Amniotic epithelial cell (primary cell): ENCODE measurements at places on chromosomes 13 and 19.

DNA sequence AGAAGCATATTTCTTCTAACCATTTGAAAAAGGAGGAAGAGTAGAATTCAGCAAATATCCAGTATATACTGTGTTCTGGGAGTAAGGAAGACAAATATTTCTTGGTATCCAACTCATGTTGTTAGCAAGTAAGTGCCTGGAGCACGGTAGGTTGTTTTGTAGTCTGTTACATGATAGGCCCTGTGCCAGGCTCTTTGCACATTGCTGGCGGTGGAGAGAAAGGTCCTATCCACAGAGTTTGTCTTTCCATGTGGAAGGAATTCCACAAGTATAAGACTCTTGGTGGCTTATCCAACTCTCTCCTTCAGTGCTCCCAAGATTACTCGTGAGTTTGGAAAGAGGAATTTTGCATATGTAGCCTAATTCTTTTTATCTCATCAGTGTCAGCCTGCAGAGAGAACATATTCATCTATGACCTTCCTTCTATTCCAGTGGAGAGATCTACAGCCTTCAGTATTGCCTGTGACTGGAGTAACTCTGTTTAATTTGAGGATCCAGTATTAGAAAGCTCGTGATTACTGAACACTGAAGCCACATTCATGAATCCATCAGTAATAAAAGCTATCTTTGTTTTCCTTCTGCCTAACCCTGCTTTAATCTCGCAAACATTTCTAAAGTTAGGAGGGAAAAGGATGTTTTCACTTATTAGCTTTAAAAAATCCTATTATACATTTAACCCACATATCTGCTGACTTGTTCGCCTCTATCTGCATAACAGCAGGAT, 183.9 kb upstream of the CSNK1A1L start:
- no peak for DNase-seq

DNA sequence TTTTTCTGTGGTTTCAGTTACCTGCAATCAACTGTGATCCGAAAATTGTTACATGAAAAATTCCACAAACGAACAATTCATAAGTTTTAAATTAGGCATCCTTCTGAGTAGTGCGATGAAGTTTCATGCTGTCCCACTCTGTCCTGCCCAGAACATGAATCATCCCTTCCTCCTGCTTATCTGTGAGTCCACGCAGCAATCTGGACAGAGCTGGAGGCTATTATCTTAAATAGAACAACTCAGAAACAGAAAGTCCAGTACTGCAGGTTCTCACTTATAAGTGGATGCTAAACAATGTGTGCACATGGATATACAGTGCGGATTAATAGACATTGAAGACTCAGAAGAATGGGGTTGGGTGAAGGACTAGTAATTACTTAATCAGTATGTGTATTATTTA, 583.7 kb upstream of the SPRY2 start:
- peak; percentile 50 for DNase-seq

- DNase-seq = no peak
These were observed 110.4 kb upstream of the KL start for GRCh38 chr13:32905864-32906180.

GRCh38 chr19:50447750-50448149, 15.1 kb downstream of the MYBPC2 start:
- no peak for DNase-seq

DNA sequence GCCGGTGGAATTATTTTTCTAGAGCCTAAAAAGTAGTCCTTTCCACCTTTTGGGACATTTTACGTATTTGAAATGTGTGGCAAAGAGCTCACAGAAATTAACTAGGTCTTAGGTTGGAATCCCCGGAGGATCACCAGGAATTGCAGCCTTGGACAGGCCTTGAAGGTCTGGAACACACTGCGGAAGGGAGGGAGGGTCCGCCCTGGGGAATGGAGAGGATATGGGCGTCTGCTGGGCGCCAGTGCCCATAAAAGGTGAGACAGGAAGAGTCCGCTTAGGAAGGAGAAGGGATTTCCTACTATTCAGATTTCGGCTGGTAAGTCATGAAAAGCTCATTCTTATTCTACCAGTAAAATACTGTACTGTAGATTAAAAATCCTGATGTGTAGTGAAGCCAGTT, 111.9 kb downstream of the COL4A2 start:
- DNase-seq = no peak
